ENCODE measurements at places on chromosomes 12 and 14. TPM values are rescaled to one million over a fixed set of nuclear protein-coding genes. Genes with fewer than 3 reads are reported as not detected.

The HECTD4 gene
- 6.3 TPM for polyA plus RNA-seq

GRCh38 chr14:104681689-104682074 is 7.7 kb upstream of the INF2 start:
- H3K27me3 ChIP-seq = no peaks in the 10 kb centered on the region
- peak overlapping the region; percentile 86 for H3K27ac ChIP-seq
- peaks cover 59% of the 10 kb centered on the region for H3K4me1 ChIP-seq
- H3K4me3 ChIP-seq = no peak overlapping the region
- DNase-seq = peak; percentile 94

- no peaks in the 10 kb centered on the region for H3K27me3 ChIP-seq
- no peaks in the 10 kb centered on the region for H3K36me3 ChIP-seq
- H3K4me1 ChIP-seq = no peaks in the 10 kb centered on the region
- H3K27ac ChIP-seq = no peak overlapping the region
Measured at GRCh38 chr12:81888106-81888740, 129.1 kb upstream of the PPFIA2 start.

- no peak for DNase-seq
- no peak overlapping the region for H3K27ac ChIP-seq
- peaks cover 36% of the 10 kb centered on the region for H3K27me3 ChIP-seq
- no peaks in the 10 kb centered on the region for H3K36me3 ChIP-seq
Measured at GRCh38 chr12:10771132-10771733, 31.2 kb downstream of the TAS2R7 start.

DNA sequence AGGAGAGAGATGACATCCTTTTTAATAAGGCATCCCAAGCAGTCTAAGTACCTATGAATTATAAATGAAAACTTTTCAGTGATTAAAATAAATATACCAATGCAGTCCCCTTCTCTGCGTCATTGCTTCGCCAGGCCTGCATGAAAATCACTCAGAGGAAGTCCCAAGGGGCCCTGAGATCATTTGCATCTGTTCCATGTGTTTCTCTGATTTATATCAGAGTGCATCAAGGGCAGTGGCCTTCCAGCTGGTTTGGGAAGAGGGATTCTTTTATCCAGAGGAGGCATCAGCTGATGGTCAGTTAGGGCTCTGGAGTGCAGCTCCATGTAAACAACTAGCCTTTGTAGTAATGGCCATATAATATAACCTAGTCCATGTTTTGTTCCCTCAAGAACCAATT is 210.1 kb downstream of the RGS6 start:
- H3K36me3 ChIP-seq = no peaks in the 10 kb centered on the region
- no peaks in the 10 kb centered on the region for H3K4me1 ChIP-seq
- no peak overlapping the region for H3K27ac ChIP-seq
- DNase-seq = no peak
- H3K27me3 ChIP-seq = no peaks in the 10 kb centered on the region
- H3K4me3 ChIP-seq = no peak overlapping the region

- no peak overlapping the region for H3K4me3 ChIP-seq
- no peak for DNase-seq
- H3K27ac ChIP-seq = no peak overlapping the region
- no peaks in the 10 kb centered on the region for H3K4me1 ChIP-seq
Measured at GRCh38 chr12:43132291-43132690, 419.7 kb downstream of the ADAMTS20 start.

The KRT72 gene
- not detected for polyA plus RNA-seq

The RPS26 gene
- polyA plus RNA-seq = 933 TPM

DNA sequence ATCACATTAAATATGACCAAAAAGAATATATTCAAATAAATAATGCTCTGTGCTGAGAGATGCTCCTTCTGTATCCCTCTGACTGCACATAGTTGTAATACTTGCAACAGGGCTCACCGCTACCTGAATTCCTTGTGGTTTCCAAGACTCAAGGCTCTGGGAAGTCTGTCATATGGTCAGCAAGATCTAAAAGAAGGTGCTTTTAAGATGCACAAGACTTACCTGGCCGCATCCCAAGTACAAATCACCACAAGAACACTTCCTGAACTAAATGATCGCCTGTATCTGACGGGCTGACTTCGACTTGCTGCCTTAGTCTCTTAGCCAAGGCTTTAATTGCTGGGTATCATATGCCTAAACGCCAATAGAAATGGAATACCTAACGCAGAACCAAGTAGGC is 67.2 kb downstream of the HECTD4 start:
- peaks cover 5% of the 10 kb centered on the region for H3K4me1 ChIP-seq
- DNase-seq = no peak
- H3K27ac ChIP-seq = no peak overlapping the region
- H3K36me3 ChIP-seq = peaks cover 36% of the 10 kb centered on the region
- no peaks in the 10 kb centered on the region for H3K27me3 ChIP-seq

- no peaks in the 10 kb centered on the region for H3K27me3 ChIP-seq
- no peak for DNase-seq
- H3K36me3 ChIP-seq = no peaks in the 10 kb centered on the region
Measured at GRCh38 chr12:59453475-59453874, 142.4 kb upstream of the SLC16A7 start.

- no peak overlapping the region for H3K4me3 ChIP-seq
- H3K27me3 ChIP-seq = no peaks in the 10 kb centered on the region
- H3K4me1 ChIP-seq = no peaks in the 10 kb centered on the region
- peak overlapping the region; percentile 14 for H3K27ac ChIP-seq
Measured at GRCh38 chr12:116406529-116406928, 129.0 kb upstream of the MED13L start.

DNA sequence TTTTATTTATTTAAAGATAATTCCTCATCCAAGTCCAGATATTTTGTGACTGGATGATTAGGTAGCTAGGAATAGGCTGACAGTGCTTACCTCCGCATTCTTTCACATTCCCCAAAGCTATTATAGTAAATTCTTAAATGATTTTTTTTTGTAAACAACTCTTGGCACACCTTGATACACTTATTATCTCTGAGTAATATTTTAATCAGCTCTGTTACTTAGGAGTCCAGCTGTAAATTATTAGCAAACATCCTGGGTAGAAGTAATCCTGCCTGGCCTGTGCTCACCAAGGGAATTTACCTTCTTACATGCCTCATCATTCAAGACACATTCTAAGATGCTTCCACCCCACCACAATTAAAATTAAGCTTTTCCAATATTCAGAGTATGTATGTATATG is 186.1 kb downstream of the SLC2A13 start:
- no peak overlapping the region for H3K27ac ChIP-seq
- DNase-seq = no peak
- no peaks in the 10 kb centered on the region for H3K27me3 ChIP-seq
- no peak overlapping the region for H3K4me3 ChIP-seq
- no peaks in the 10 kb centered on the region for H3K36me3 ChIP-seq
- H3K4me1 ChIP-seq = no peaks in the 10 kb centered on the region

GRCh38 chr12:127558361-127558760 is 708.6 kb upstream of the TMEM132C start:
- no peaks in the 10 kb centered on the region for H3K27me3 ChIP-seq
- H3K36me3 ChIP-seq = no peaks in the 10 kb centered on the region
- H3K4me1 ChIP-seq = no peaks in the 10 kb centered on the region
- no peak overlapping the region for H3K27ac ChIP-seq
- no peak overlapping the region for H3K4me3 ChIP-seq
- no peak for DNase-seq

- DNase-seq = no peak
- no peak overlapping the region for H3K4me3 ChIP-seq
- no peaks in the 10 kb centered on the region for H3K36me3 ChIP-seq
- no peaks in the 10 kb centered on the region for H3K4me1 ChIP-seq
- no peaks in the 10 kb centered on the region for H3K27me3 ChIP-seq
Measured at GRCh38 chr12:39012870-39013269, 107.5 kb upstream of the CPNE8 start.

All from heart left ventricle (tissue), 16 donors.